ENCODE measurements at places on chromosomes 2 and 18.

- no peak for DNase-seq
These were observed 150.3 kb upstream of the TNP1 start for GRCh38 chr2:217010173-217010572.

- DNase-seq = no peak
These were observed 370.8 kb downstream of the TNS1 start for GRCh38 chr2:217632043-217632442.

DNA sequence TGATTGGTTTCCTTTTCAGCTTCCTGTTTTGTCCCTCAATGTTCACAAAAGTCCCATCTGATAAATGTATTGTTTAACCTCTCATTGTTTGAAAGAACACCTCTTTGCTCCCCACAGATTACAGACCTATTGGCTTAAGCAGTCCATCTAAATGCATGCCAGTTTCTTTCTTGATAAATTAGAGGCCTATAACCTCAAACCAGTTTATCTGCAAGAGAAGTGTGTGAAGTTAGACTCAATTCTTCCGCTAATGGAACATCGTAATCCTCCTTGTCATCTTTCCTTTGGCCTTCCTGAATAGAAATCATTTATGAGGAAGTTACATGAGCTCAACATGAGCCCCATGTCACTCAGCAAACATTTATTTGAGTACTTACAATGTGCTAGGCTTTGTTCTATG lies 74.0 kb downstream of the FRZB start:
- no peak for DNase-seq

GRCh38 chr2:174044556-174044955 lies 79.4 kb upstream of the SP3 start:
- DNase-seq = no peak

GRCh38 chr18:79563949-79564348 lies 115.7 kb upstream of the CTDP1 start:
- no peak for DNase-seq

DNA sequence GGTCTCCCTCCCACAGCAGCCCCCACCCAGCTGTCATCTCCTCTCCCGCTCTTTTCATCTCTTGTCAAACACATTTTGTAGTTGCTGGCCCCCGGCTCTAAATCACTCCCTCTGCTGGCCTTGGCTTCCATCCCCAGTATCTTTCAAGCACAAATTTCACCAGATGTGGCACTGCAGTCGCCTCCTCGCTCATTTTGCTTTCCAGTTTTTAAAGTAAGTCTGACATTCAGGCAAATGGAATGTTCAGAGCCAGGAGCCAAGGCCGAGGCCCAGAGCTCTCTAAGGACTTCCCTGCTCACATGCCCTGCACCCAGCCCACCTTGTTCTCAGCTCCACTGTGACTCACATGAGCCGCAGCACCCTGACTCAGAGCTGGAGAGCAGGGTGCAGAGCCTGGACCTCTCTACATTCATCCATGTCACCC lies 158.4 kb downstream of the GALNT14 start:
- DNase-seq = no peak

GRCh38 chr18:7089369-7089768 lies 28.2 kb downstream of the LAMA1 start:
- DNase-seq = no peak

DNA sequence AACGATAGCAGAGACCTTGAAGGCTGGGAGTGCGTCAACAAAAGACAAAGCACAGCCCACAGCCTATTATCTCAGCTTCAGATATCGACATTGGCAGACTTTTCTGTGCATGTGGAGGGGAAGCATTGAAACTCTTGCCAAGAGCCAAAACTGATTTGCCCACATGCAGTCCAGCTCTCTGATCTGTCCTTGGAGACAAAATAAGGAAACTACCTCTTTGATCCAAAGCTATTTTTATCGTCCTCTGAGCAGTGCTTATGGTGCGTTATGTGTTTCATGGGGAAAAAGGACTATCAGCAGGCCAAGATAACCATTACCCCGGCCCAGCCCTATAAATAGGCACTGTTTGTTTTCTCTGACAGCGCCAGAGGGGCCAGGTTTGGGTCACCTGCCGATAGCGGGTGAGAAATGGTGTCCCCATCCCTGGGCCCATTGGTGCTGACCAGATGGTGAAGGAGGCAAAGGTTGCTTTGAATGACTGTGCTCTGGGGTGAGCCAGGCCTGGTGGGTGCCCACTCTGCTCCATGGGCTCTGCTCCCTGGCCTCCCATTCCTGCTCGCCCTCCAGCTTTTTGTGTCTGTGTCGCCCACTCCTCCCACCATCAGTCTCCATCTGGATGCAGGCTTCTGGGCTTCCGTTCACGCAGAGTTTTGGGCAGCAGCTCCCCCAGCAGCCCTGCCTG lies 176.1 kb upstream of the HS6ST1 start:
- no peak for DNase-seq

GRCh38 chr2:129765678-129766351 lies 213.7 kb upstream of the RAB6C start:
- DNase-seq = no peak

DNA sequence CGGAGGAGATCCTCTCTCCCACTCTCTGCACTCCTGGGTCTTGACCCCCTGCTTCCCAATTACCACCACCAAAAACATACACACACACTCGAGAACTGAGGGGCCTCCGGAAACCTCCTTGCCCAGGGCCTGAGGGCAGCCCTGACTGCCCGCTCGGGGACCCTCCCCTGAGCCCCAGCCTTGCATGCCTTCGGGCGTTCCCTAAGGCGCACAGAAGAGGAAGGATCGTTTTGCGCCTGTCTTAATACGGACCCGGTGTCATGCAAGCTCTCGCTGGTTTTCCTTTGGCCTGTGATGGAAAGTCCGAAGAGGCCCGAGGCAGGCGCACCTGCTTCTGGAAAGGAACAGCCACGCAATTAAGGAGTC lies 19.8 kb downstream of the POU3F3 start:
- no peak for DNase-seq

GRCh38 chr2:10617241-10617640 lies 72.5 kb downstream of the NOL10 start:
- DNase-seq = no peak

GRCh38 chr2:207938886-207939285 lies 86.4 kb downstream of the PLEKHM3 start:
- no peak for DNase-seq

GRCh38 chr2:99864561-99865553 lies 277.5 kb downstream of the AFF3 start:
- DNase-seq = no peak

GRCh38 chr2:10584242-10584753 lies 105.5 kb downstream of the NOL10 start:
- DNase-seq = no peak

DNA sequence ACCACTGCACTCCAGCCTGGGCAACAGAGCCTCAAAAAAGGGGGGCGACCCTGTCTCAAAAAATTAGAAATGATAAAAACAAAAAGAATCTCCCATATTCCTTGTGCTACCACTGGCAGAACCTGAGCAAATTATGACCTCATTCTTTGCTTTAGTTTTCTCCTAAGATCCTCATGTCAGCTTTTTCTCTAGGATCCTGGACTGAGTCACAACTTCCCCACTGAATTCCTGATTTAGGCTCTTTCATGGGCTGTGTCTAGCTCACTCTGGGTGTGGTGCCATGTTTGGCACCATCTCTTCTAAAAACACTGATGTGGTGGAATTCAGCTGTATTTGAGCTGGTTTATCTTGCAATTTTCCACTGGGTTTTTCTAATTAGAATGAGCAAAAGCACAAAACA lies 37.1 kb downstream of the EXOC6B start:
- no peak for DNase-seq

- DNase-seq = no peak
These were observed 425 bp downstream of the ASB3 start for GRCh38 chr2:53786352-53786704.
